ENCODE measurements at places on chromosomes 1 and 21.

GRCh38 chr21:35256468-35256988, 207.4 kb upstream of the RUNX1 start:
- DNase-seq, result no peak

GRCh38 chr1:84573481-84573966, 716 bp downstream of the CTBS start:
- DNase-seq, result no peak

DNA sequence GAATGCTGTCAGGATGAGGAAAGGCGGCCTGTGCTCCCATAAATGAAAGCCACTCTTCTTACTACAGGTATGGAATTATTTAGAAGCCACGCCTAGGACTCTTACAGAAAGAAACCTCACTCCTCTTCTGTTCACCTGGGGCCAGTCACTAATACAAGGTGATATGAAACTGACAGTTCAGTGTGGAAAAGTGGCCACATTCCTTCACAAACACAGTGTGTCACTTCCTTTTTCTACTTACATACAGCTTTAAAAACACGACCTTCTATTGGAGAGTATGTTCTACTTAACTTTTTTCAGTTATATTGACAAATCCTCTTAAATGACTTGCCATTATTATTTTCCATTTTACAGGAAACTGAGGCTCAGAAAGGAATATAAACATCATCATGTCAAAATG, 163.1 kb downstream of the PCNX2 start:
- DNase-seq, result no peak

- DNase-seq, result no peak
Observed at GRCh38 chr1:187070076-187070475, 241.3 kb downstream of the PLA2G4A start.

DNA sequence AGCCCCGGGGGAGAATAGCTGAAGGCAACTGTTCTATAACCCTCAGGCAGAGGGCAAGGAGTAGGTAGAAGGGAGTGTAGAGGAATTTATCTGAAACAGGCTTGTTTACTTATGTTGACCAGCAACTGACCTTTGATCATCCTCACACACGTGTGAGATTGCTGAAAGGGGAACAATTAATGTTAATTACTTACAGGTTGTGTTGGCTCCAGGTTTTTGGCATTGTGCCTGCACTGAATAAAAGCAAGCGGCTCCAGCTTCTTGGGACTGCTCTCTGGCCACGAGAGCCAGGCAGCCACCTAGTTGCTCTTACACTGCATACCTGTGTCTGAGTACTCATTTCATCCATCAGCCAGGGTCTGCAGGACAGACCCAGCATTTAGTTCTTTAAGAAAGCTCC, 41.3 kb upstream of the ARHGEF10L start:
- DNase-seq, result no peak

DNA sequence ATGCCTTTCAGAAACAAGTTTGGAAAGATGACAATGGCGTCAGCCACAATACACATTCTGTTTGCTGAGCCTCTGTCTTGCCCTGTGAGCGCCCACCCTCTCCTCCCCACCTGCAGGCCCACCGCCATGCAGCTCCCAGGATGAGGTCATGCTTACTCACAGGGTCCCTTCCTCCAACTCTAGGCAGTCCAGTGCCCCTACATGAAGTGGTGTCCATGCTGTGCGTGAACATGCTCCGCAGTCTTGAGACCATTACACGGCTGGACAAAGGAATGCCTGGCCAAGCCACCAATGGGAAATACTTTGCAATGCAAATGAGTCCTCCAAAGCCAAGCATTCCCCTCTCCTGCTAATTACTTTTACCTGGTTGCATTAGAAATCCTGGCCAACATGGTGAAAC, 92.2 kb downstream of the CD58 start:
- no peak for DNase-seq

DNA sequence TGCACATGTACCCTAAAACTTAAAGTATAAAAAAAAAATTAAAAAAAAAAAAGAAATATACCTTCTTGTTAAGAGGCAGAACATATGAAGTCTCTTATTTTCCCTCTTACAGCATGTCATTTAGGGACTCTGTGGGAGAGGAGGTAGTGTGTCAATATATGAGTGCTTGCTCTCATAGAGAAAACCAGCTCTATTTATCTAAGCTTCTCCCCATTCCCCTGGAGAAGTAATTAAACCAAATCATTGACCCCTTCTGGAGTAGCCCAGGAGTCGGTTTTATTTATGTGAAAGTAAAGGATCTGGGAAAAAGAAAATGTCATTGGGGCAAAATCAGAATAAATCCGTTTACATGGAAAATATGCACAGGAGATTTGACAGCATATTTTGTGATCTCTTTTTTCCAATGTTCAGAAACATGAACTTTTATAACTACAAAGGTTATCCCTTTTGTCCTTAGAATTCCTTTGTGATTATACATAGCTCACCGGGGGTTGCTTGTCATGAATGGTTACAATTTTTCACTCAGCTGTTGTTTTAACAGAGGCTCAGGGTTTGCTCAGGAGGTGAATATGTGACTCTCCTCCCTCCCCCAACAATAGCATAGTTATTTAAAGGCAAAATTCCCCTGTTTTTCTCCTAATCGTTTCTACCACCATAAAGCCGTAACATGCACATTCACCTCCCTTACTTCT, 114.5 kb upstream of the C1orf21 start:
- DNase-seq, result no peak

DNA sequence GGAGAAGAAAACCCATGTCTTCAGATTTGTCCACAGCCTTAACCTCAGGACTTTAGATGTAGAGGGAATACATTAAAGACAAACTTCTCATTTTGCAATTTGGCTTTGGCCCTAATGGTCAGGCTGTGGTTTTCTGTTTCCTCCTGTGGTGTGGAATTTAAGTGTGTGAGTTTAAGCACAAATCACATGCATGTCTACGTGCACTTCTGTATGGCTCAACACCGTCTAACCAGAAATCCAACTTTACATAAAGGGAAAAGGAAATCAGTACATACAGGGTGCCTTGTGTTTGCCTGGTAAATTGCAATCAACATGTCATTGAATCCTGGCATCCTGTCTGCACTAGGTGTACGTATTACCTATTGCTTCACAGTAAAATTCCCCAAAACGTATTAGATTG, 1.2 kb upstream of the ZNF124 start:
- no peak for DNase-seq

DNA sequence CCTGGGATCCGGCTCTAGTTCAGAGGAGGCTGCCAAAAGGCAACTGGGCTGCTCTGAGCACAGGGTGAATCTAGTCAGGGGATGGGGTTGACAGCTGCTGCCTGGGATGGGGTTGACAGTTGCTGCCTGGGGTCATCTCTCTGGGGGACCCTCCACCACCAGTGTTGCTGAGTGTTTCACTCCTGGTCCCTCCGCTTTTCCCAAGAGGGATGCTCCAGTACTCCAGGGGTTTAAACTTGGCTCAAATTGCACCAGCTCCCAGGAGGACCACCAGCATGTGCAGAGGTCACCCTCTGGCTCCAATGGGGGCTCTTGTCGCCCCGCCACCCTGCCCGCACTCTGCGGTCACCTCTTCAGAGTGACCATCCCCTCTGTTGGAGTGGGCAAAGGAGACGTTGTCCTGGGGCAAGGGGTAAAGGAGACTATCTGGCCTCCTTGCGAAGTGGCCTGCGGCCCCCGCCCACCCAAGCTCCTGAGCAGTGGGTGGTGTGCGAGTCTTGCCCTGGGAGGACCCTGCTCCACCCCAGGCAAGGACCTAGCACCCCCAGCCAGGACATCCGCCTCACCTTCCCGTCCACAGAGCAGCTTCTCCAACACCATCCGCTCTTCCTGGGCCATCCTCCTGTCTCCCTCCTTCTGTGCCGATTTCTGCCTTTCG, 52.6 kb downstream of the SIK1 start:
- DNase-seq, result no peak

DNA sequence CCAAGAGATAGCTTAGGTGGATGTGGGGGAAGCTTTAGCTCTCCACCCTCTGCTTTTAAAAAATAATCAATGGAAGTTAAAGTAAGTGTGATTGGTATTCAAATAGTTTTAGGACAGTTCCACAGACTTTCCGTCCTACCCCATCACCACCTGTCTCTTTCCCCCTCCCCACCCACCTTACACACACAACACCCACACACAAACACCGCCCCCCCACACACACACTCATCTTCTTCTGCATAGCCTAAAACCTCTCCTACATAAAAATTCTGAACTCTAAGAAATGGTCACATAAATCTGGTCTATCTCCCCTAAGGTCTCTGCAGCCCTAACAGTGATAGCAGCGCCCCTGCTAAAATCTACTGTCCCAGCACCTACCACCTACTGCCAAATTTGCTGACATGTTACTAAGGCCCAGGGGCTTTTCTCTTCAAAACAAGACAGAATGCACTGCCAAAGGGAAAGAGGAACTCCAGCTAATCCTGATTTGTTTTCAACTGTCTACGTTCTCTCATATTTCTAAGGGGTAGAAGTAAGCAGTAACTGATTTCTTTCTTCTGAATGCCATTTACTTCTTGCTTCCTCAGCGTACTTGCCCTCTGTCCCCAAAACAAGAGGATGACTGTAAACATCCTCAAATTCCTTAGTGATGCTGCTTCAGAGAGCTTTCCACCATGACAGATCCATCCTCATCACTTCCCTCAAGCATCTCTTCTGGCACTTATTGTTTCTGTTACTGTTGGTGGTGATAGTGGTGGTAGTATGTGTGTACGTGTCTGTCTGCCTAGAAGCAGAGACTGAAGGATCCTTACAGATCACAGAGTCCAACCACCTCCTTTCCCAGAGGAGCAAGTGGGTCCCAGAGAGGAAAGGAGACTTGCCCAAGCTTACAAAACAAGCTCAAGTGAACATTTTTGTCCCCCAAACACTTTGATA, 56.8 kb downstream of the LUZP1 start:
- no peak for DNase-seq

DNA sequence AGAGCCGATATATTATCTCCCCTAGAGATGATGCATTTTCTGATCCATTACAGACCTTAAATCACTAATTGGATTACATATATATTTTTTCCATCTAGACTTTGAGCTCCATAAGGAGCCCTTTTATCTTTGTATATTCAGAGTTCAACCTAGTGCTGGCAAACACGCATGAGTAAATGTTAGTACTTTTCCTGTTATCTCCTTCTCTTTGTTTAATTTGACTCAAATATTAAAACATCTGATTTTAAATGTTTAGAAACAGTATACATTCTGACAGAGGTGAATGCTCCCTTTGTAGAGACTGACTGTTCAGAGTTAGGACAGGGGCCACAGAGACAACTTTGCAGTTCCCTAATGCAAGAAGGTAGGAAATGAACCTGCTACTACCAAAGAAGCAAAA, 37.1 kb downstream of the EIF2B3 start:
- no peak for DNase-seq

DNA sequence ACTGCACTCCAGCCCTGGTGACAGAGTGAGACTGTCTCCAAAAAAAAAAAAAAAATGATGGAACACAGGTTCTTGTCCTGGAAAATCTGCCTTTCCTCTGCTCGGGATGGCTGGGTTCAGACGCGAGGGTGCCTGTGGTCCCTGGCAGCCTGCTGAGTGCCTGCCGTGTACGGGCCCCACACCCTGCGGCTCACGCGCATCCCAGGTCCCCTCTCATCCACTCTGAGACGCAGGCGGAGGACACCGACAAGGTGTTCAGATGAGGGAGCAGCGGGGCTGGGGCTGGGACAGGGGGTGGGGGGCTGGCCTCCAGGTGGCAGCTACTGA, 4.3 kb upstream of the ANKRD65 start:
- no peak for DNase-seq

- no peak for DNase-seq
Observed at GRCh38 chr1:109827466-109827865, 63.7 kb upstream of the EPS8L3 start.

DNA sequence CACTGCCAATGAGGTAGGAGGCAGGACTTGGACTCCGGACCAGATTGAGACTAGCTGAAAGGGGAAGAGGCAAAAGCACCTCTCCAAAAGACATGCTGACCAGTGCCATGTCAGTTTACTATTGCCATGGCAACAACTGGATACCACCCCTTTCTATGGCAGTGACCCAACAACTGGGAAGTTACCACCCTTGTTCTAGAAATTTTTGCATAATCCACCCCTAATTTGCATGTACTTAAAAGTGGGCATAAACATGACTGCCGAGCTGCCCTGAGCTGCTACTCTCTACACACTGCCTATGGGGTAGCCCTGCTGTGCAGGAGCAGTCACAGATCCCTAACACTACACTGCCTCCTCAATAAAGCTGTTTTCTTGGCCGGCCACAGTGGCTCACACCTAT, 19.0 kb upstream of the SLC6A9 start:
- DNase-seq, result no peak
